ENCODE measurements at places on chromosomes 7 and 10.

DNA sequence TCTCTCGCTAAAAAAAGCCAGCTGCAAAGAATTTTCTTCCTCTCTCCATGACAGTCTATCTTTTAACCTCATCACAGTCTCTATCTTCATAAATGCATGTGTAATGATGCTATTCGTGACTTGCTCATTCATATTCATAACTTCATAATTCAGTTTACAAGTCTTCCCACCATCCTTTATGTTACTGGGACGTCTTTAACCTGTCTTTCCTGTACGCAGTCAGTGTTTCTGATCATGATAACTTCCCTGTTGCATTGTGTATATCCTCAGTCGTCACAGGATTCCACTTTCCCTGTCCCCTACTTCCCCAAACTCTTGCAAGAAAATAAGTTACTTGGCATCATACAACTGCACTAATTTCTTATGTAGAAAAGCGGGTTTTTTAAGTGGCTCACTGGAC, 165.6 kb upstream of the ASAH2 start:
- peak; percentile 23 for DNase-seq

GRCh38 chr10:69801434-69802315, at the start of gene COL13A1:
TSS of gene COL13A1 (plus strand) at chr10:69801906. CDS start at chr10:69802424, 518 bp downstream.
- DNase-seq, result peak; percentile 13

DNA sequence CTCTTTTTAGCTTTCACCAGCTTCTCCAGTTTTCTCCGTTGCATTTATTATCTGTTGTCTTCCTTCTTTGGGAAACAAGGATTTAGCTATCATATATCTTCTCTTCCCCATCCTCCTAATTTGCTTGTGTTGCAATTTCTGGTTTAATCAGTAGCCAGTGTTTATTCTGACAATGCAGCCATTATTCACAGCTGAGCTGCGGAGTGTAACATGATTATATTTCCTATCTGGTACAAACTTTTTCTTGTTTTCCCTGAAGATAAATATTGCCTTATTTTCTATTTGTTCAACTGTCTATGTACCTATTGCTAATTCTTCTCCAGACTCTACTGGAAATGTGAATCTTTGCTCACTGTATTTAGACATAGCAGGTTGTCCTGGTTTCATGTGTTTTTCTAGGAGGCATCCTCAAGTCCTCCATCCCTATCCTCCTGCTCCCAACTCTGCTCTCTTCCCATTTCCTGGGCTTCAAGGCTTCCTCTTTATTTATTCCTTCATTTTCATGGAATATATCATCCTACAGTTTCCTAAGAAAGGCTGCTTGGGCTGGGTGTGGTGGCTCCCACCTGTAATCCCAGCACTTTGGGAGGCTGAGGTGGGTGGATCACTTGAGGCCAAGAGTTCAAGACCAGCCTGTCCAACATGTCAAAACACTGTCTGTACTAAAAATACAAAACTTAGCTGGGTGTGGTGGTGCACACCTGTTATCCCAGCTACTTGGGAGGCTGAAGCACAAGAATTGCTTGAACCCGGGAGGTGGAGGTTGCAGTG, 72.4 kb upstream of the KDM7A start:
- no peak for DNase-seq

GRCh38 chr10:127345231-127345965, 149.0 kb upstream of the INSYN2A start:
- no peak for DNase-seq

DNA sequence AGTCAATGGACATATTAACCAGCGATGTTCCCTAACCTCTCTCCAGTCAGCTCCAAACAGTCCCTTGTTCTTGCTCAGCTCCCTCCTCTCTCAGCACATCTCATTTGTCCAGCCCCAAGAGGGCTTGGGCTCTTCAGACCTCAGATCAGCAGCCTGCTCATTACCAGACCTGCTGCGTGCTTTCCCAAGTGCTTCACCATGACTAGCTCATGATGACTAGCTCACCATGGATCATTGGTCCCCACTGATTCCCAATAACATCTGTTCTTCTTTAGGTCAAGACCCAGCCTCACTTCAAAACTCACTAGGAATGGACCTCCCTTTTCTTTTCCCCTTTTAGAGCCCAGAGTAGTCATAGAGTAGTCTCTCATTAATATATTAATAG, 121.9 kb downstream of the SLC16A9 start:
- DNase-seq, result no peak

- DNase-seq, result no peak
Measured at GRCh38 chr7:142391191-142391992, 133.5 kb upstream of the PRSS58 start.

GRCh38 chr10:23157691-23158369, 34.3 kb upstream of the PTF1A start:
- peak; percentile 29 for DNase-seq

DNA sequence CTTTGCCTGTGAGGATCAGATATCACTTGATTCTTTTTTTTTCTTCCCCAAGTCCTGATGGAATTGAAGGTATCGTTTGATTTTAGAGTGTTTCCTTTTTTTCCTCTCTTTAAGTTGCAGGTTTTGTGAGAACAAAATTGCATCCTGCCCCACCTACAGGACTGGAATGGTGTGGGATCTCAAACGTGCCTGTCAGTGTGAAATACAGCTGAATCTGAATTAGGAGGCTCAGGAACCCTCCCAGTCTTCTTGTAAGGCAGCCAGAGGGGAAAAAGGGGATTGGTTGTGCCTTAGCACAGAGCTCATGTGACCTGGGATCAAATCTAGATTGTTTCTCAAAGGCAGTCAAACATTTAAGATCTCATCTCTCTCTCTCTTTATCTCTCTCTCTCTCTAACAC, 32.7 kb upstream of the KLHL7 start:
- no peak for DNase-seq

GRCh38 chr7:108014747-108015682, 12.1 kb upstream of the LAMB1 start:
- no peak for DNase-seq

DNA sequence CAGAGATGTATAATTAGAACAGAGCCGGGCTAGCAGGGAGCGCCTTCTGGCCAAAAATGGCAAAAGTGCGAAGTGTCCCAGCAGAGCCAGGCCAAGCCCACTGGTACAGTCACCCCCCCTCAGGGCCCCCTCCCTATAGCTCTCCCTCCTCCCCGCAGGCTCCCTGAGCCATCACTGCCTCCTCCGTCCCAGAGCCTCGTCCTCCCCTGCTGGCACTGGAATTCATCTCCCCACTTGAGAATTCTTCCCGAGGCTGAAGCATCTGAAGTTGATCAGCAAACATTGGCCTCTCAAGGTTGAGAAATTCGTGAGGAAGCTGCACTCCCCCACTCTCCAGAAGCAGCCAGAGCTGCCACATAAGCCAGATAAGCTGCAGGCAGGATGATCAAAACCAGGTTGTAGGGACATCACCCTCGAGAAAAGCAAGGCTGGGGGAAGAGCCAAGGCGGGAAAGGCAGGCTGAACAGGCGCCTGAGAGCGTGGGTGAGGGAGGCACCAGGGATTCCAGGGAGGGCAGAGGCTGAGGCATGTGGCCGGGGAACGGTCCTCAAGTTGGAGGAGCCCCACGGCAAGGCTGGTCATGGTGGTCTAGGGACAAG, 23.4 kb downstream of the CAMK2G start:
- DNase-seq, result peak; percentile 84

GRCh38 chr7:157405914-157406810, 69.4 kb downstream of the DNAJB6 start:
- no peak for DNase-seq

DNA sequence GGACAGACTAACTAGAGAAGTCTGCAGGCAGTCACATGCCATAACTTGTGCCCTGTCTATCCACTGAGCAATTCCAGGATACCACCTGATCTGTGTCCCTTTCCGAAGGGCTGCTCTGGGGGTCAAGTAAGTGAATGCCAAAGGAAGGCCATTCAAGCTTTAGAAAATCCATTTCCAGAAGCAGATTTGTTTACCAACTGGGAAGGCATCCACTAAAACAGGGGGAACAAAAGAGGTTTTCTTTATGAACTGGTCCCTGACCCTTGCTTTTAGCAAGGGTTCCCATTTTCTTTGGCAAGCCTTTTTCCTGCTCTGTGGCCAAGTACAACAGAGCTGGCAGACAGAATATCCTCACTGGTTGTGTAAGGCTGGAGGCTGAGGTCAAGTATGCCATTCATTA, 36.5 kb downstream of the ITPRID1 start:
- no peak for DNase-seq

- DNase-seq, result no peak
Measured at GRCh38 chr7:93461350-93461749, 113.2 kb downstream of the CALCR start.

DNA sequence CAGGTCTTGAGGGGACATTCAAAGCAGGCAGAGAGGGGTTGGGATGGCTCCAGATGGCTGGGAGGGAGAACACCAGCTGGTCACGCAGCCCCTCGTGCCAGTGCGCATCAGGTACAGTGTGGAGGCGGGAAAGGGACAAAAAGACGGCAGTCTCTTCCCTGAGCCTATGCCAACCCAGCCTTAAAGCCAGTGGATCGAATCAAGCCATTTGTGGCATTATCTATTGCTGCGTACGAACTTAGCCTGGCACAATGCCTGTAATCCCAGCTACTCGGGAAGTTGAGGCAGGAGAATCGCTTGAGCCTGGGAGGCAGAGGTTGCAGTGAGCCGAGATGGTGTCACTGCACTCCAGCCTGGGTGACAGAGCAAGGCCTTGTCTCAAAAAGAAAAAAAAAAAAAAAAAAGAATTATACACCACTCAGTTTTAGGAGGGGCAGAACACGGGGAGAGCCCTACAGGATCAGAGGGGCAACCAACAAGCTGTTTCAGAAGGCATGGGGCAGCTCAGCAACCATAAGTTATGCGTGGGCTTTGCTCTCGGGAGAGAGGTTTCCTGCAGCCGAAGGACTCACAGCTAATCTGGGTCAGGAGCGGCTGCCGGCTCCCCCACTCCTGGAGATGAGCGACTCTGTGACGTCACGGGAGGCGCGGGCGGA, 356 bp upstream of the NDUFB2 start:
- no peak for DNase-seq

- no peak for DNase-seq
Measured at GRCh38 chr10:10960534-10960933, 57.1 kb upstream of the CELF2 start.

GRCh38 chr7:94431619-94432280, 37.1 kb downstream of the COL1A2 start:
- peak; percentile 77 for DNase-seq

DNA sequence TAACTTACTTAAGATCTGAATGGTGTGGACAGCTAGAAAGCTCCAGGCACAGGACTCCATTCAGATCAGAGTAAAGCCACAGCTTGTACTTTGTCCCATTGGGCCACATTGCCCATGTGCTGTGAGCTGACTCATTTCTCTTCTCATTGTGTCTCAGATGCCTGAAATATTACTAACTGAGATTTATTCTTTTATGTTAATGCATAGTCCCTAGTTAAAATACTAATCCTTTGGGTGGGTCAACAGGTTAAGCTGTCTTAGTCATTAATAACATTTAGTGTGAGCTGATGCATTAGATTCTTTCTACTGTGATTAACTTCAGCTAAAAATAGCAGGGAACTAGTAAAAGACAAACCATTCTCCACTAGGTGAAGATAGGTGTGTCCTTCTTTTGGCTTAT, 104.7 kb upstream of the ARMC3 start:
- no peak for DNase-seq

DNA sequence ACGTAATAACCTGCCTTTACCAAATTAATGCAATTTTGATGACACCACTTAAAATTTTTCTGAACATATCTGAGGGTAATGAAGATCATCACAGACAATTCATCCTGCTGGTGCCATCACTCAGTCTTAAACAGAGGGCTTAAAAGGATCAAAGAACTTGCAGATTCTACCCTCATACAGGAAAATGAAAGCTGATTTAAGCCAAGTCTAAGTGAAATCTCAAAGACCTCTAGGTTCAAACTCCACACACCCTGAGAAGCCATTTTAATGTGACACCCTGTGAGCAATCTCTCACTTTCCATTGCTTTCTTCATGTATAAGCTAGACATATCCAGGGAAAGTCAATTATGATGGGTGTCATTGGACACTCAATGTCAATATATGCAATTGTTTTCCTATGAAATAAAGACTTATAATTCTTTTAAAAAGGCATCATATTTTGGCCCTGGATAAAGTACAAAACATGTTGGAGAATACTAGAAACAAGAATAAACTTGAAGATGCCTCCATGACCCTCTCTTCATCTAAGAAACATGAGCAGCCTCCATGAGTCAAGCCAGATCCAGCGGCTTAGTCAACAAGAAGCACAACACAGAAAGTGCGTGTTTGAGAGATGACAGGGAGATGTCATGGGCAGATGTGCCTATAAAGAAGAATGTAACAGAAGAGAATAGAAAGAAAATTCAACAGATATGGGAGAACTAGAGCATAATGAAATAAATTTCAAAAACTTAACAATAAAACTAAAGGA, 291.9 kb downstream of the PARD3 start:
- no peak for DNase-seq

- DNase-seq, result no peak
Measured at GRCh38 chr7:65798111-65799075, 74.5 kb upstream of the VKORC1L1 start.

DNA sequence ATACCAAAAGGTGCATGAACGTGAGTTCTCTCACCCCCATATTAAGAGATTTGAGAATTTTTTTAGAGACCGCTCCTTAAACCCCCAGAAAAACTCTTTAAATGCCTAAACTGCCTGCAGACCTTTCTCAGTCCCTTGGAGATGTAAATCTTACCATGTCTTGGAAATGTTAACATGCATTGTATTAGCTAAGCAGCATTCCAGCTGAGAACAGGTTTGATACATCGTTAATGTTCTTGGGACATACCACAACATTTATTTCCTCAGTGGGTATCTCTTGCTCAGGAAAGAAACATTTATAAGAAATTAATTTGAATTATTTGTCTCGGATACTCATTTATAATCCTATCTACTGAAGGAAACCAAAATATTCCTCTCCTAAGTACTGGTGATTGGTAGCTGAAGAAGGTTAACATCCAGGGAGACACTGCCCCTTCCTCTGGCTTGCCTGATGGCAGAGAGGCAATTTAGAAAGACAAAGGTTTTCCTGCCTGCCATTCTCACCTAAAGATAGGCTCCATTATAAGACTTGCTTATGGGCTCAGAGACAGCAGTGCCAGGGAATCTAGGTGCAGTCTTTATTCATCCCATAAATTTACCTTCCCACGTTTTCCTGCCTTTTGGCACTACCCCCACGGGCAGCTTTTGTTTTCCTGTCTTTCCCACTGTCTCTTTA, 141.2 kb downstream of the COBL start:
- DNase-seq, result no peak

- DNase-seq, result no peak
Measured at GRCh38 chr7:108149908-108150307, 19.7 kb upstream of the LAMB4 start.

DNA sequence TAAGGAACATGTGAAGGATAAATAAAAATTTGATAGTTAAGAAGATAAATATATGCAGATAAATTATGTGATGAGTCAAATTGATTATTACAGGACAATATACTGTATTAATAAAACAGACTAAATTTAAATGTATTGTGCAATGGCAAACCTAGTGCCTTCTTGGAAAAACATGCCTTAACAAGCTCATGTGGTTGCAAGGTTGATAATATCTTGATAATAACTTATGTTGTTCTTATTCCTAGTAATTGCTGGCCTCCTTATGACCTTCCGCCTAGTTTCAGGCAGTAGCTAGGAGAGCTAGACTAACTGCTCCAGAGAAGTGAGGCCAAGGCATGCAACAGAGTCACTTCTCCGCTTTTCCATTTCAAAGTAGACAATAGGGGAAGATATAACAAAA, 7.6 kb upstream of the RAB11FIP2 start:
- no peak for DNase-seq

Measured in skin of body (tissue), 3 donors.